Breast epithelium (tissue), 4 donors: ENCODE measurements at places on chromosomes 6 and 20. TPM values are rescaled to one million over a fixed set of nuclear protein-coding genes. Genes with fewer than 3 reads are reported as not detected.

- H3K27me3 ChIP-seq = no peaks in the 10 kb centered on the region
- H3K4me3 ChIP-seq = peak overlapping the region; percentile 50
- peak overlapping the region; percentile 75 for H3K27ac ChIP-seq
- DNase-seq = no peak
Measured at GRCh38 chr6:169252505-169253189, 999 bp downstream of the THBS2 start.

GRCh38 chr6:8859501-8859900 is 424.2 kb upstream of the SLC35B3 start:
- H3K27me3 ChIP-seq = no peaks in the 10 kb centered on the region
- no peak overlapping the region for H3K27ac ChIP-seq
- no peak for DNase-seq
- no peaks in the 10 kb centered on the region for H3K36me3 ChIP-seq
- H3K4me1 ChIP-seq = no peaks in the 10 kb centered on the region

- no peak overlapping the region for H3K27ac ChIP-seq
- no peaks in the 10 kb centered on the region for H3K27me3 ChIP-seq
- no peak overlapping the region for H3K4me3 ChIP-seq
Measured at GRCh38 chr20:53395188-53395923, 198.3 kb downstream of the ZNF217 start.

PYGB gene
- 121 TPM for total RNA-seq

FOXP4 gene
- 11.0 TPM for total RNA-seq

OOEP gene
- total RNA-seq = not detected
